Activated gamma-delta T cell treated with anti-CD3 and anti-CD28 coated beads, Interleukin-2, amount 50 U/mL, for 16 hours (primary cell): ENCODE measurements at places on chromosomes 16 and 17.

DNA sequence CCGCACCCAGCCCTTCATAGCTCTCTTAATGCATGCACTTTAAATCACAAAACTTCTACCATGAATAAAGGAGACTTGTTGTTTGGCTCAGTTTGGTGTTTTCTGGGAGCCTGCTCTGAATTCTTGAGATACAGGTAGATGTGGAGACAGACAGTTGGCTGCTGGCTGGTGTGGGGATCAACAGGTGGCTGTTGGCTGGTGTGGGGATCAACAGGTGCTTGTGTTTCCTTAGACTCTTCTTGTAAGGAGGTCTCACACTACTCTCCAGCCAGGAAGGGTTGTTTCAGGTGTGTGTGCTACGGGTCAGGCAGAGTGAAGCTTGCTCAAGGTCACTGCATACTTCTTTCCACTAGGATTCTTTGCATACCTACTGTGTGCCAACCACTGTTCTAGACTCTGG, 265.9 kb downstream of the HS3ST4 start:
- no peak for DNase-seq

DNA sequence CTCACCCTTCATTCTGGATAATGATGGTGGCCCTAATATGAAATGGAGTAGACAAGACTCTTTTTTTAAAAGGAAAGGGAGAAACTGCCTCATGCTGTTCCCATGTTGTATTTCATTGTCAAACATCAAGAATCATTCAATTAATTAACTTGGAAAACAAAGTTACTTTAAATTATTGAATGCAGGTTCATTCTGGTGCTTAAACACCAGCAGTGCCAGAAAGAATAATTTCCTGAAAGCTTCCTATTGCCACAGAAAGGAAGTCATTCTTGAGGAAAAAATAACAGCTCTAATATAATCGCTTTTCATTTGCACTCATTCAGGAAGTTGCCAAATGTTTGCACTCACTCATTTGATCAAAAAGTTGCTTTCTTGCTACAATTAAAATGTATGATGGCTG, 497.1 kb upstream of the CDH11 start:
- DNase-seq: no peak

DNA sequence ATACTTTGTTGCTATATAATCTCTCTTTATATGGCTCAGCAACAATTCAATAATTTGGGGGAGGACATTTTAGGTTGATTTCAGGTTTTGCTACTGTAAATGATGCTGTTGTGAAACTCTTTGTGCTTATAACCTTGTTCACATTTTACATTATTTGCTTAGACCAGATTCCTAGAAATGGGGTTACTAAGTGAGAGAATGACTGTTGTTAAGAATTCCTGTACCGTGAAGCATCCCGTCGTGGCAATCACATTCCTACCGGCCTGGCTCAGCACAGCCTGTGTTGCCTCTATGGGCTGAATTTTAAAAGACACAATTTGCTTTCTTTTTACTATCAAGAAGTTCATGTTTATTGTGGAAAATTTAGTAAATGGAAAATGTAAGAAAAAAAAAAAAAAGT, 31.4 kb downstream of the B9D1 start:
- DNase-seq: no peak

- DNase-seq: no peak
Measured at GRCh38 chr17:79573196-79573896, 37.5 kb downstream of the RBFOX3 start.

- DNase-seq: no peak
Measured at GRCh38 chr17:16662936-16663335, 9.3 kb upstream of the ZNF624 start.

GRCh38 chr17:67520252-67520906, 143.3 kb downstream of the PITPNC1 start:
- DNase-seq: no peak

DNA sequence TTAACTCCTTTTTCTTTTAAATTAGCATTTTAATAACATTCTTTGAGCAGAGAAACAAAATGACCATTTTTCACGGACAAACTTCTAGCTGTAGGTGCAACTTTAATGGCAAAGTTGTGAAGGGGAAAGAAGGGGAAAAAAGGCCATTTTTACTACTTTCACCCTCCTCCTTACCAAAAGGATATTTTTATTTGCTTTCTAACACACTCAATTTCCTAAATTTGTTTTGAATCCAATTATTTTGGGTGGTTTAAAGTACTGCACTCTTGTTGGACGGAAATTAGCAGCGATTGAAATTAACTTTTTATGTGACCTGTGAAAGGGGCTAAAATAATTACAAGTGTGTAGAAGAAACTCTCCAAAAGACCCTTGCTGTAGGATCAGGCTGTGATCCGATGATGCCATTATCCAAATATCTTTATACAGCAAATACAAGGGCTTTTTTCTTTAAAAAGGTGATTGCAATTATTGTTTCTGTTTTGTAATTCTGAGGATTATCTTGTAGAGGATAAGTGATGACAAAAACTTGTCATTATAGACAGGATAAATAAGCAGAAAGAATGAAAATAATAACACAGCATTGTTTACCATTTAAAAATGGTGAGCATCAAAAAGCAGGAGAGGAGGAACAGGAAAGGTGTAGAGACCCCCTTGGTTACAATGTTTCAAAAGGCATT, 42.4 kb downstream of the SNX11 start:
- DNase-seq: no peak

DNA sequence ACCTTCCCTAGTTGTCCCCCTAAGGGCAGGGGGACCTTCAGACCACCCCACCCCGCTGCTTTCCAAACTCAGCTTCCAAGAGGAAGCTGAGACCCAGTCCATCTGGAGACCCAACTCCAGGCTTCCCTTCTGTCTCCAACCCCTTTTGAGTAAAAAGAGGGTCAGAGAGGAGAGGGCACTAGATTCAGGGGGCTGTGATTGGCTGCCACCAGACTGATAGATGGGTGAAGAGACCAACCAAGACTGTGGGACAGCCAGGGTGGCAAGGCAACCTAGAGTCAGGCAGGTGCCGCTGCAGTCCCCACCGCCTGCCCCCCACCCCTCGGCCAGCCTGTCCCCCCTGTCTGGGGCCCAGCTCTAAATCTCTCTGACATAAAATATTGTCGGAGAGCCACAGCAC, 92.5 kb downstream of the SDK2 start:
- no peak for DNase-seq

- DNase-seq: no peak
Measured at GRCh38 chr16:72565106-72565505, 393.2 kb upstream of the PMFBP1 start.

DNA sequence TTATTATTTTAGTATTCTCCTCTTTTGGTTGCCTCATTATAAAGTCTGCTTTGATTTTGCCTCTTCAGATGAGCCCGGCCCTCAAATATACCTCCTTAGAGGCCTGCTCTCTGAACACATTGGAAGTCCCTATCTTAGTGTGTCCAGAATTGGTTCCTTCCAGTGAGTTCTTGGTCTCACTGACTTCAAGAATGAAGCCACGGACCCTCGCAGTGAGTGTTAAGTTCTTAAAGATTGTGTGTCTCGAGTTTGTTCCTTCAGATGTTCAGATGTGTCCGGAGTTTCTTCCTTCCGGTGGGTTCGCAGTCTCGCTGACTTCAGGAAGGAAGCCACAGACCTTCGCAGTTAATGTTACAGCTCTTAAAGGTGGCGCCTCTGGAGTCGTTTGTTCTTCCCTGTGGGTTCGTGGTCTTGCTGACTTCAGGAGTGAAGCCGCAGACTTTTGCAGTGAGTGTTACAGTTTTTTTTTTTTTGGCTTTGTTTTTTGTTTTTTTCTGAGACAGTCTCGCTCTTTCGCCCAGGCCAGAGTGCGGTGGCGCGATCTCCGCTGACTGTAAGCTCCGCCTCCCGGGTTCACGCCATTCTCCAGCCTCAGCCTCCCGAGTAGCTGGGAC, 45.8 kb upstream of the NOS2 start:
- DNase-seq: peak; percentile 25

DNA sequence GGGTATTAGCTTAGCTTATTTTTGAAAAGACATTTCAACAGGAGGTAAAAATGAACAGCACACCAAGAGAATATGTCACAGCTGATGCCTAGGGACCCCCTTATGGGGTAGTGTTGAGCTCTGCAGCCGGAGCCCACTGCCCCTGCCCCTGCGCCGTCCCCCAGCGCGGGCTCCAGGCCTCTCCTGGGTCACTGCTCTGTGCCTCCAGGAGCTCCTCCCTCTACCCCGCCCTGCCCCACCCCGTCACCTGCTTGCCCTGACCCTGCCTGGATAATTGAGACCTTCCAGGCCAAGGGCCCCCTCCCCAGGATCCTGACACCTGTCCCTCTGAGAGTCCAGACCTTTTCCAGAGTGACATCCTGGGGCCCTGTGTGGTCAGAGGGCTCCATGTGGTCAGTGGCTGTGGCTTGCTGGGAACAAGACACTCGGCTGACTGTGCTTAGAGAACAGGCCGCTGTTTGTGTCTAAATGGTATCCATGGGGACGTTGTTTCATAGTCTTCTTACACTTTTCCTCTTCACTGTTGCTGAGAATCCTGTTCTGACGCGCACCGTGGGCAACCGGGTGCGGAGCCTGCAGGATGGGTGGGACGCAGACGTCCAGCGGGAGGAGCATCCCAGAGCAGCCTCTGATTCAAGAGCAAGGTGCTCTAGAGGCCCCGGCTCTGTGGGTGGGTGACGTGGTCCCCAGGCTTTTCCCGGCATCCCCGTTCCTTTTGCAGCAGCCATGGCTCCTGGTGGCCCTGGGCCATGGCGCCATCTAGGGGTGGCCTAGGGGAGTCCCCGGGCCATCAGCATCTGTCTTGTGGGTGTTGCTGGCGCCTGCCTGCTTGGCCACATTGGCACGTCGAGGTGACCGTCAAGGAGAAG, 20.0 kb upstream of the WFIKKN1 start:
- DNase-seq: no peak

DNA sequence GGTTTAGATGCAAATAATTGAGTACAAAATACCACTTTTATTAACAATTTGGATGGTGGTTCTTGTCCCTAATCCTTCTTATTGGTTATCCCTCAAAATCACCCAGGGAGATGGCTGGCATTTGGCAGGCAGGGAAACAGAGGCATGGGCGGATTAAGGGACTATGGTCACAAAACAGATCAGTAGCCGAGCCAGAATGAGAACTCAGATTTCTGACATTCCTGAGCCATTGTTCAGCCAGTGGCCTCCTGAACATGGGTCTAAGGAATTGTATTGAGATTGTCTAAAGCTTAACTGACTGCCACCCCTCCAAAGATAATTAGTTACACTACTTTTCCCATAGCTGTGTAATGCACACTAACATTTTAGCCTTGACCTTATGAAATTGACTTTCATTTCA, 88.4 kb downstream of the CHD9NB start:
- no peak for DNase-seq

GRCh38 chr17:27324771-27325339, 30.9 kb downstream of the WSB1 start:
- no peak for DNase-seq

DNA sequence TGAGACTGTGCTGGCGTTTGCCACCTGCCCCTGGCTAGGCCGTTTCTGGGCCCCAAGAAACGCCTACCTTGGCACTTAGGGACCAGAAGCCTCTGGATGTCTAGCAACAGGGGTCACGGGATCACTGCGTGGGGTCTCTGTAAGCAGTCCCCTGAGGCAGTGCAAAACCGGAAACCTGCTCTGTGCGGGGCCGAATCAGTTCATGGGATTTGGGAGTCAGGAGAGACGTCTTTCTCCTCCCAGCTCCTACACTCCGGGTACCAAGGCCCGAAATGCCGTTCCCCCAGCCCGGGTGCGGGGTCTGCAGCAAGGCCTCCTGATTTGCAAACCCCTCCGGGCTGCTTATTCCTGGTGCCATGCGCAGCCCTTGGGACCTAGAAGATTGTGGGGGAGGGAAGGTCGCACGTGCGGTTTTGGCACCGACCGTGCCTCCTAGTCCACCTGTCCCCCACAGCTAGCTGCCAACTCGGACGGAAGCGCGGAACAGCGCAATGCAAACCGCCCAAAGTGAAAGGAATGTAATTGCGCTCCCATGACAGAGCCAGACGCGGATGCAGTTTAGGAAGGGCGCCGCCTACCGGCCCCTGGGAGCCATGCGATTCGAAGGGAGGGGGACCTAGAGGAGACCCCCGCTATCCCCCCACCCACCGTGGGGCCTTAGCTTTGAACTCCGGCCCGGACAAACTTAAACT, 6.5 kb downstream of the IRX5 start:
- DNase-seq: no peak

DNA sequence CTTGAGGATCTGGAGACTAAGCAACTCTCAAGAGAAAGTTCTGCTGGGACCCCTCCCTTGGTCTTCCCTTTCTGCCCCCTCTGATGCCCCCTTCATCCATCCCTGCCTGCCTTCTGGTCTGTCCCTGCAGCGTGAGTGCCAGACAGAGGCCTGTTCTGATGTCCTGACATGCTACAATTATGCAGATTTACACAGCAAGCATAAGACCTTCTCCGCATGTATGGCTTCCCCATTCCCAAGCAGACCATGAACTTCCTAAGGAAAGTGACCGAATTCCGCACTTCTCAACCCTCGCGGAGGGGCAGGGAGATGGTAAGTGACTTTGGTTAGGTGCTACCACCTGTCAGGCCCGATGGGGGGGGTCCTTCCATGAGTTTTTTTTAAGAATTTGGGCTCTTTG, 150.1 kb upstream of the SDK2 start:
- DNase-seq: no peak

DNA sequence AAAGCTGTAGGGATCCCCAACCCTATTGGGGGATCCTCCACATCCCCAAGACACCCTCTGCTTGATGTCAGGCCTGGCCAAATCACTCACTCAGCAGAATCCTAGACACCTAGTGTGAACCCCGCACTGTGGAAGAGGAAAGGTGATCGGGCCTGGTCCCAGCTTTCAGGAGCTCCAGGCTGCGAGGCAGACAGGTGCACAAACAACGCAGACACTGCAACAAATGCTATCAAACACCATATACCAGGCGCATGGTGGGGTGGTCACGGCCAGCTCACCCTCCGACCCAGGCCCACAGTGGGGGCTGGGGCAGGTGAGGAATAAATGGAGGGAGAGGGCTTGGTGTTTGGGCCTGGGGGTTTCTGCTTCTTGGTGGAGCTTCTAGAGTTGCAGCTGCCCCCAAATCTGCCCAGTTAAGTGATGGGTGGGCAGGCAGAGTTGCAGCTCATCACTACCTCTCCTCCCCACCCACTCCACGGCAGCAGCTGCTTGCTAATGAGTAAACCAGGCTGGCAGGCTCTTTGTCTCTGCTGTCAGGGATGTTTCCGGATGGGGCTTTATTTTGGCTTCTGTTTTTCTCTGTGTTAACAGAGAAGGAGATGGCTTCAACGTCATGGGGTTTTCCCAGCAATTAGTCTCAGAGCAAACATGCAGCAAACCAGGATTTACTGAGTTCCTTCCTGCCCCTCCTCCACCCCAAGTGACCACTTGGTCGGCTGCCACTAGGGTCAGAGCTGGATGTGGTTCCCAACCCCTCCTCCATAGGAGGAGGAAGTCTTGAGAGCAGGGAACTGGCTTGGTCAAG, 46.6 kb downstream of the PECAM1 start:
- DNase-seq: no peak

GRCh38 chr17:3683054-3683511, 12.9 kb downstream of the P2RX5 start:
- peak; percentile 43 for DNase-seq

DNA sequence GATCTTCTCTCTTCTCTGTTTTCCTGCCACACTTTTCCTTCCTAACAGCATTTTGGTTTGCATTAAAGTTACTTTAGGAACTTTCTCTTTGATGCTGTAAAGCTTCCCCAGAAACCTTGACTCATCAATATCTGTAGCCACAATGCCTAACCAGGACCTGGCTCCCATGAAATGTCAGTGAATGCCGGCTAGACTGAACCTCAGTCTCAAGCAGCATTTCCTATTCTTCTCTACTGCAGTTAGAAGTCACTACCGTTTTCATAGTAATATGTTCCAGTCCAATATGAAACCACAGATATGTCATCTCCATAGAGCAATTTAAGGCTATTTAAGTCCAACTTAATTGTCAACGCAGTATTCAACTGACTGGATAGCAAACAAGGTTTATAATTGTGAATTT, 28.9 kb downstream of the ITFG1 start:
- no peak for DNase-seq

- DNase-seq: no peak
Measured at GRCh38 chr16:60407034-60407433, 1629.2 kb downstream of the CDH8 start.
